Fibroblast of upper back skin (primary cell): ENCODE measurements at places on chromosomes 12 and 14.

DNA sequence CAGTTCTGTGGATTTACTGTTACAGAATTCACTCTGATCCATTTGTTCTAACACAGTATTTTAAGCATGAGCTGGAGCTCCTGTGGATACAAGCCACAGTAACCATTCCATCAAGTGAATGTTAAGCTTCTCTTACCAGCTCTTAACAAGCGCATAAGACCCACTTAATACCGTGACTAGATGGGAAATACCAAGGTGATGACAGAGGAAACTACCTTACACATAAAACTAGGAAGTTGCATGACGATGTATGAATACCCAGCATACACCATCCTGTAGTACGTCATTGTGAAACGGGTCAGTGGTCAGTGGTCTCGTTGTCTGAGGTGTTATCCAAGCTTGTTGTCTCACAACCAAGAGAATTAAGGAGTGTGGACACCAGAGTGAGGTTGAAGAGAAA, 2.0 kb upstream of the GALC start:
- DNase-seq, result no peak

DNA sequence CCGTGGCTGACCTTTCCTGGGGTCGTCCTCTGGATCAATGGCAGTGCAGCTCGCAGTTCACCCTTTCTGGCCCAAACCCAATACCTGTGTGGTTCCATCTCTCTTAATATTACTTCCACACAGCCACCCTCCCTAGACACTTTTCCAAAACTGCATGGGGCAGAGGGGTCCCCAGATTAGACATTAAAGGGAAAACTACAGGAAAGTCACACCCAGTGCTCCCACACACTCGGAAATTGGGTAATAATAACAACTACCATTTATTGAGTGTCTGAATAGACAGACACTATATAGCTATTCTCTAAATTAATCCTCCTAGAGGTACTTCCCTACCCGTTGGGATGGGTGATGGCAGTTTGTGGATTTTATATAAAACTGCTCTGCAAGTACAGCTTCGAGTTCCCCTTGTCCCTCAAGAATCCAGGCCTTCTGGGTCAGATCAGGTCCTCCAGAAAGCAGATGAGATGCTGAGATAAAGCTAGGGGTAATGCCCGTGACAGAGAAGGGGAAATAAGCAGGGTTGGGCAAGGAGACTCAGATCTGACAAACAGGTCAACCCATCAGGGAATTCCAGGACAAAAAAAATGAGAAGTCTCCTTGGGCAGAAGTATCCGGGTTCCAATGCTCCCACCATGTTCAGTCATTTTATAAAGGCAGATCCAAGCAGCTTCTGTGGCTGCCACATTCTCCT, 795 bp upstream of the PXN start:
- no peak for DNase-seq

DNA sequence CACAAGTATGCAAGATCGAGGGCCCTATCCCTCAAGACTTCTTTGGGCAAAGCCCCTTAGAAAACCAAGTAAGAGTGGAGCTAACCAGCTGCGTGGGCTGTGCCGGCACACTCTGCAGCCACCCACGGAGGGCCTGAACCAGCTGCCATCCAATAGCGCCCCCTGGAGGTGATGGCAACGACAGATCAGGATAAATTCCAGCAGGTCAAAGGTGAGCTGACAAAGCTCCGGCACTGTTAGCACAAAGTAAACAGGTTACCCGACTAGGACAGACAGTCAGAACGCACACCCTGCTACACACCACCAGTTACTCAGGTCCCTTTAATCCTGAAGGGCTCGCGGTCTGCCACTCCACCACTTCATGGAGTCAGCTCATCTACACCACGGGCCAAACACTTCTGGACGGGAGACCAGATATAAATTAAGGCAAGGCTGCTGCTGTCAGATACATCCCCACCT, 4.9 kb downstream of the ZBTB39 start:
- peak; percentile 47 for DNase-seq

GRCh38 chr12:22101749-22102243, 55.8 kb downstream of the CMAS start:
- DNase-seq, result peak; percentile 82

DNA sequence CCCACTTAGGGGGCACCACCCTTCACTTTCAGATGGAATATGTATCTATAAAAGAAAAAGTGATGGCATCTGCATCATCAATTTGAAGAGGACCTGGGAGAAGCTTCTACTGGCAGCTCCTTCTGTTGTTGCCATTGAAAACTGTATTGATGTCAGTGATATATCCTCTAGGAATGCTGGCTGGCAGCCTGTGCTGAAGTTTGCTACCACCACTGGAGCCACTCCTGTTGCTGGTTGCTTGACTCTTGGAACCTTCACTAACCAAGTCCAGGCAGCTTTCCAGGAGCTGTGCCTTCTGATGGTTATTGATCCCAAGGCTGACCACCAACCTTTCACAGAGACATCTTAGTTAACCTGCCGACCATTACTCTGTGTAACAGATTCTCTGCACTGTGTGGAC, 44.7 kb downstream of the RIMKLB start:
- DNase-seq, result peak; percentile 72

- no peak for DNase-seq
These were observed 39.5 kb downstream of the PRMT8 start for GRCh38 chr12:3530548-3530947.

DNA sequence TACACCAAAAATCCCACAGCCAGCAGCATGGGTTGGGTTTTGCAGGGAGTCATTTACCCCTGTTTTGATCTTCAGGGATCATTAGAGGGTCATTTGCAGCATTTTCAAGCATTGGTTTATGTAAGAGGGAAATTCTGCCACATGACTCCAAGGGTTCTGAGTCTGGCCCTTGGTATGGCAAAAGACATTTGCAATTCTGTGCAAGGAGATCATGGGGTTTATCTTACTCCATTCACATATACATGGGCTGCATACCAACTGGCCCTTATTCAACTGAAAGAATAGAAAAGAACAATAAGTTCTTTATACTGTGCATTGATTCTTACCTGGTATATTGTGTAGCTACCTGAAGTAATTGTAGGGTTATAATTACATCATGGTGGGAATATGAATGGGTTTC, 13.7 kb downstream of the SIX4 start:
- DNase-seq, result no peak

GRCh38 chr14:100775831-100776591, 49.3 kb downstream of the DLK1 start:
- DNase-seq, result no peak

- DNase-seq, result no peak
These were observed 14.6 kb upstream of the ATP2A2 start for GRCh38 chr12:110266381-110266960.

DNA sequence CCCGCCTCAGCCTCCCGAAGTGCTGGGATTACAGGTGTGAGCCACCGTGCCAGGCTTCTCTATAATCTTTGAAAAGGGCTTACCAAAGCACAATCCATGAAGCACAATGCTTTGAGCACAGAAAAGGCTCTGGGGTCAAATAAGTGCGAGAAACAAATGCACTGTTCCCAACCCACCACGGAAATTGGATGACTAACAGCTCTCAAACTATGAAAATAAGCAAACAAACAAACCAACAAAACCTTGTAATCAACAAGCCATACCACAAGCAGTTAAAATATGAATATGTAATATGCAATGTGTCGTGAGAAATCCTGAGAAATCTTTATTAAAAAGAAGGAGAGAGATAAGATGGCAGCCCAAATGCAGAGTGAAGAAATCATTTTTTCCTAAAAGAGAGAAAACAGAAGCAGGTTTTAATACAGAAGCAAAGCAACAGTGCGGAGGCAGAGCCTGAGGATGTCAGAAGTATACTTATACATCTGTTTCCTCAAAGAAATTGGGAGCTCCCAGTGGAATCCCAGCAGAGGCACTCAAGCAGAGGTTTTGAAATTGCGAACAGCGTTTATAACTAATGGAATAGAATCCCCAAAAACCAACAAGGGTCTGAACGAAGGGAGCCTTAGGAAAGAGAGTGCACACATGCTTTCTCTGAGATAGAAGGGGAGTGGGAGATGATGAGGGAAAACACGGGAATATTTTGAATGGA, 17.1 kb downstream of the SMCO2 start:
- no peak for DNase-seq

GRCh38 chr12:53327435-53328042, 6.1 kb upstream of the AAAS start:
- DNase-seq, result no peak

GRCh38 chr12:85092814-85093370, 56.7 kb downstream of the LRRIQ1 start:
- DNase-seq, result no peak

- DNase-seq, result no peak
These were observed 12.5 kb upstream of the IQSEC3 start for GRCh38 chr12:53735-54730.

GRCh38 chr12:42690264-42690663, 100.7 kb upstream of the PRICKLE1 start:
- DNase-seq, result no peak
